HCT116 (cell line): ENCODE measurements at places on chromosomes 5 and 9.

DNA sequence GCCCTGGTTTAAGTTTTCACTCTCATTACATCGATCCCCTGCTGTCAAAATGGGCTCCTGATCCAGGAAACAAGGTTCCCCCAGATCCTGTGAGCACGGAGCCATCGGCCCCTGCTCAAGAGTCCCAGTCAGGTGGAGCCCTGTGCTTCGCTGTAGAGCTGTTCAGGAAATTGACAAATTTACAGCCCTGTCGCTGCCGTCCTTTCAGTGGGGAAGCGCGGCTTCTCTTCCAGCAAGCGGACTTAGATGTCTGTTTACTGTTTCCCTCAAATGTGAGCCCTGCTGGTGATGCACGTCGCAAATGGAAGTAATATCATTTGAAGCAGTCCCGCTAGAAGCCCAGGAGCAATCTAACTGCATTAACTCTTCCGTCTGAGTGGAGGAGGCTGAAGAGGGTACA is 760.9 kb upstream of the WWC1 start:
- DNase-seq = no peak

DNA sequence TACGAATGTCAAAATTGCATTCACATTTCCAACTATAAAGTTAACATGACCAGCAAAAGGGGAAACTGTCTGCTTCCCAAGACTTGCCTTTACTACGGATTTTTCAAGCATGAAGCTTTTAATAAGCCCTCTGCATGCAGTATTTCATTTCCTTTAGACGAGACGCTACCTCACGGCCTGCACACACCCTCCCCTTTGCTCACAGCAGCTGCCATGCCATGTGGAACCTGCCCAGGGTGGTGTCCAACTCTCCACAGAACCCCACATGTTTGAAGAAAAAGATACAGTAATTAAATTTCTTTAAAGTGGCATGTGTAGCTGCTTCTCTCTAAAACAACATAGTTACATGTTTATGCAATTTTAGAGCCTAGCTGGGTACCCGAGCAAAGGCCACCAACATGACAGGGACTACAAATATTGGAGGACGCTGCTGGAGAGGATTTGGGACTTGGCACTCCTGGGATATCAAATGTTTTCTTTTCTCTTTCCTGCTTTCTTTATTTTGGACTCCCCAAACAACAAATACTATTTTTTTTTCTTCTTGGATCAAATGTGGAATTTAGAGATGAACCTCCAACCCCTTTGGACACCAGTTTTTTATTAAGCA is 256.9 kb upstream of the PCSK5 start:
- no peak for DNase-seq

DNA sequence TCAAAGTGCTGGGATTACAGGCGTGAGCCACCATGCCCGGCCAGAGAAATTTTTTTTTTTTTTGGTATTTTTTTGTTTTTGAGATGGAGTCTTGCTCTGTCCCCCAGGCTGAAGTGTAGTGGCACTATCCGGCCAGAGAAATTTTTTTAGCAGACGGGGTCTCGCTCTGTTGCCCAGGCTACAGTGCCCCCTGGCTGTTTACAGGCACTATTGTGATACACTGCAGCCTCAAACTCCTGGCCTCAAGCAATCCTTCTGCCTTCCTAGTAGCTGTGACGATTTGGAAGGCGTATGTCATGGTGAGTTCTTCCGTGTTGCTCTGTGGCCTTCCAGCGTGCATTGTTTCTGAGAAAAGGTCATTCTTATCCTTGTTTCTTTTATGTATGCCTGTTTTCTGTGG is 47.5 kb downstream of the CNOT6 start:
- DNase-seq = no peak

DNA sequence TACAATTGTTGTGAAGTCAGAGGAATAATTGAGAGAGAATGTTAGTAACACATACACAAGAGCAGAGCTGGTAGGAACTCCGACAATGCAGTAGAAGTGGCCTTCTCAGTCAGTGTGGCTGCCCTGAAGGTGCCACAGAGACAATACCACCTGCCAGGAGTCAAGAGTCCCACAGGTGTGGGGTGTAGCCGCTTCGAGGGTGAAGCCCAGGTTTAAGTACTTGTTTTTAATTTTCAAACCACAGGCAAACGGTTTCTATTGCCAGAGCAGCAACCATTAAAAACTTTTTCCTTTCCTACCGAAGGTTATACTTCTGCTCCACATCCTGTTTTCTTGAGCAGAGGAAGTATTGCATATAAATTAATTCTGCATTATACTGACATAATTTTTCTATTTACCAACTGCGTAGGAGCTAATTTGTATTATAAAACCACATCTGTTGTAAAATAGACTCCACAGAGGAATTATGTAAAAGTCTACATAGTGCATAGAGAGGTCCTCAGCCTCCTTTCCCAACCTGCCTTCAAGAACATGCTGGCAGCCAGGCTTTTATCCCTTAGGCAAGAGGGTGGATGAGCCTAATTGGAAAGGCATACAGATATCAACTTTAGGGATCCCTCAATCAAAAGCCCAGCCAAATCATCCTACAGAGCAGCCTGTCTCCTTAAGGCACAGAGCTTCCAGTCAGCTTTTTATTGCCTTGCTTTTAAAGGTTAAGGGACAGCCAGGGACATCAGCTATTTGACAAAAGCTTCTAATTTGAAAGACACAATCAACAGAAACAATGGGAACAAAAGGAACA is 12.9 kb upstream of the ACTBL2 start:
- DNase-seq = no peak

DNA sequence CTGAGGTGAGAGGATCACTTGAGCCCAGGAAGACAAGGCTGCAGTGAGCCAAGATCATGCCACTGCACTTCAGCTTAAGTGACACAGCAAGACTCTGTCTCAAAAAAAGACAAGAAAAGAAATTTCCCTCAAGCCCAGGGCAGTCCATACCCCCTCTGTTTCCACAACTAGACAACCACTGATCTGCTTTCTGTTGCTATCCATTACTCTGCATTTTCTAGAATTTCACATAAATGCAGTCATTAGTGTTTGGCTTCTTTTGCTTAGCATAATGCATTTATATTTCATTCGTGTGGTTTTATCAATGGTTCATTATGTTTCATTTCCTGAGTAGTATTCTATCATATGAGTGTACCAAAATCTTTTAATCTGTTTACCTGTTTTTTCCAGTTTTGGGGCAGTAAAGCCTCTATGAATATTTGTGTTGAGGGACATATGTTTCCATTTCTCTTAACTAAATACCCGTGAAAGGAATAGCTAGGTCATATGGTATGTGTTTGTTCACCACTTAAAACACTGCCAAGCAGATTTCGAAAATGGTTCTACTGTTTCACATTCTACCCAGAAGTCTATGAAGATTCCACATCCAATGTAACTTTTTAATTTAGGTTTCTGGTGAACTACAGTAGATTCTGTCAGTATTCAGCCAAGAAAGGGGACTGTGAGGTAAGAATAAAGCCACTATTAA is 271.8 kb downstream of the ZNF608 start:
- no peak for DNase-seq

- no peak for DNase-seq
Measured at GRCh38 chr5:173448856-173449255, 120.6 kb upstream of the STC2 start.

DNA sequence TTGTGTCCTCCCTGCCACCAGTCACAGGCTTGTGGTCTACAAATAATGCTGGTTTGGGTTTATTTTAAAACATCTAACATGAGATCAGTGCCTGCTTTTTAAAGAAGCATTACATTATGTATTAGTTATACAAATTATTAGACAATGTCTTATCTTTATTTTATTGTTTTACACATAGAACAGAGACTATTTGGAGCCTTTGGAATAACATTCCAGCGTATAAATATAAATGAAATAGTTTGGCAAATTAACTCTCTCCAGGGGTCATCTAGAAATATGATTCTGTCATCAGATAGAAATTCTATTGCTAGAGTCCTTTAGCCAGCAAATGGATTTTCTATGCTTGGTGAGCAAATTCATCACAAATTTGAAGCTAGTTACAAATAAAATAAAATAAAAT is 22.4 kb downstream of the MAP1B start:
- DNase-seq = no peak

GRCh38 chr9:68981789-68982188 is 32.1 kb downstream of the PRKACG start:
- no peak for DNase-seq

DNA sequence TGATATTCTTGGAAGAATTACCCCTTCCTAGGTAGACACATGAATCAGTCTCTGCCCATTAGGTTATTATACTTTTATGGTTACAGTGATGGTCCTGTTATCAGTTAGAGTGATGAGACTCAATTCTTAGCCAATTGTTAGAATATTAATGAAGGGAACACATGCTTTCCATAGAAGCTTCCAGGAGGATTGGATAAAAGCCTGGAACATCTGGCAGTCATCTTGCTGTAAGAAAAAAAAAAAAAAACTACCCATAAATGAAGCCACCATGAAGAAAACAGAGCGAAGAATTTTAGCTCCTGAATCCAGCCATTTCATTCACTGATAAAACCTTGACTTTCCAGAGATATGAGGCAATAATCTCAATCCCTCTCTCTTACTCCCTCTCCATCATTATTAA is 262.5 kb upstream of the GRIN3A start:
- no peak for DNase-seq

- DNase-seq = no peak
Measured at GRCh38 chr5:82307451-82307850, 29.3 kb upstream of the RPS23 start.

DNA sequence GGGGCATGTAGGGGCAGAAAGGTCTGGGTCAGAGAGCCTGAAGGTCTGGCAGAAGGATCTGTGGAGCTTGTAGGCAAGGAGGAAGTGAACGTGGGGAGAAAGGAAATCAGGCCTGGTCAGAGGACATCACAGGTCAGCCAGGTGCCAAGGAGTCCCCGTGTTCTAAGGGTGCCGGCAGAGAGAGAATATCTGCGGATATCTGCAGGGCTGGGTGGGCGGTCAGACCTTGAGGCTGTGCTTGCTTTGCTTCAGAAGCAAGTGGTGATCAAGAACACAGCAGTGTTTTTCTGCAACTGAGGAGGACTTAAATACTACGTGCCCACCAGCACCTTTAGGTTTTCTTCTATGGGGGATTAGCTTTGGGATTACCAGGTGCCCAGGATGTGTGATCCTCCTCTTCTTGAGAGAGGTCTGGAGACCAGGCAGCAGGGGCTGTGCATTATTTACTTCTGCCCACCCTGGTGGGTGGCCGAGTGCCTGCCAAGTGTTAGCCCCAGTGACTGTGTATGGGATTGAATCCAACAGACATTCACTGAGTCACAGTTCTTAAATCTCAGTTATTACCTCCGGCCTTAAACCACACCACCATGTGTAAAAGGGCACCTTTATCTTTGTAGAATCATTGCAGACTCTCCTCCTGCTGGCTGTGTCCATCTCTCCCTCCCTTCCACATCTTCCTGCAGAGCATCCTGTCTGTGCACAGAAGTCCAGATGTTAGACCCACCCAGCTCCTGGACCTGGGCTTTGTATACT is 12.5 kb upstream of the SHB start:
- DNase-seq = no peak

- DNase-seq = no peak
Measured at GRCh38 chr9:79286992-79287707, 284.6 kb upstream of the TLE4 start.

- DNase-seq = no peak
Measured at GRCh38 chr5:23132231-23132630, 279.1 kb upstream of the CDH12 start.

DNA sequence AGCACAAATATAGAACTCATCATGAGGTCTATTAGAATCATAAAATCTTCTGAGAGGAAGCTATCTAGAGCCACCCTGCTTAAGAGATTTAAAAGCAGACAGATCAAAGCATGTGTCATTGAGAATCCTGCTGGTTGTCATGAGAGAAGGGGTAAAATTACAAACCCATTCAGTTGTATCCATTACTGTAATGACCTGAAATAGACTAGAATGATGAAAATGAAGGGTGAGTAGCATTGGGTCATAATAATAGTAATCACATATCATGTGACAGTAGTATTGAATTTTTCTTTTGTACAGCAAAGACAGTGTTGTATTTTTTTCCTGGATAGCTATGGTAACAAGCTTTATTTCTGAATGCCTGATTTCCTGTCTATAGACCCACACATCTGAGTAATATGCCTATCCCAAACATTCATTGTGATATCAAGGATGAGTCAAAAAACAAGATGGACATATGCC is 149.0 kb downstream of the PDE4D start:
- no peak for DNase-seq

- no peak for DNase-seq
Measured at GRCh38 chr5:114319821-114320220, 42.0 kb upstream of the KCNN2 start.

DNA sequence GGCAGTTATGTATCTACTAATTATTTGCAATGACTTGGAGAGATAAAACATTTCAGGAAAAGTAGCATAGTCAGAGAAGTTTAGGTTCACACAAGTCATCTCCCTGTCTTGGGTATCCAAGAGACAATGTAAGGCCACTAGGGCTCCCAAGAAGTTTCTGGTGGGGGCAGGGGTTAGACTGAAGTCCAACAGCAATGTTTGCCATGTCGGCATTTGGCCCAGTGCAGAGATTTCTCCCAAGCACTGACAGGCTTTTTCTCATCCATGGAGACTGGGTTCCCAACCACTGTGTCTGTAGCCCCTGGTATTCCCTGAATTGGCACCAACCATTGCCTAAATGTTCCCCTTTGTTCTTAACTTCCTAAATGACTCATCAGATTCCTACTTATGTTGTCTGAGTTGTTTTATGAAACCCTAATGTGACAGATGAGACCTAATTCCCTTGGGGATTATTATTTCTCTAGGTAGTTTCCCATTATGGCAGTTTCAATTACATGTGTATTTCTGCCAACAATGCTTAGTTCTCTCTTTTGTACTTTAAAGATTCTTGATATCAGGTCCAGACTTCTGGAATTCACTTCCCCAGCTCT is 103.6 kb upstream of the EGFLAM start:
- DNase-seq = no peak

DNA sequence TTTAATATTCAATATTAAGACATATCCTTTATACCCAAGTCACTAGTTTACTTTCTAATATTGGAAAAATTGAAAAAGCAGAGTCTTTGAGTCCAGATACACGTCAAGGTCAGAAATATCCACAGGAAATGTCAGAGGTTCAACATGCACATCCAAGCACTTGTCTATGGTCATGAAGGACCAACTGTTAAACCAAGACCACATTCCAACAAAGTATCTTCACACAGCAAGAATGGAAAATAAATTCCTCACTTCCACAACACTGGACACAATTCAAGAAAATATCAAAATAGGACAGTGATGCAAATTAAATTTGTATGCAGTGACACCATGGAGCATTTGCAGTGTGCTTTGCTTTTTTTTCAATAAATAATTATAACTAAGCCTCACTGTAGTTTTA is 142.5 kb downstream of the GABRB2 start:
- DNase-seq = no peak

DNA sequence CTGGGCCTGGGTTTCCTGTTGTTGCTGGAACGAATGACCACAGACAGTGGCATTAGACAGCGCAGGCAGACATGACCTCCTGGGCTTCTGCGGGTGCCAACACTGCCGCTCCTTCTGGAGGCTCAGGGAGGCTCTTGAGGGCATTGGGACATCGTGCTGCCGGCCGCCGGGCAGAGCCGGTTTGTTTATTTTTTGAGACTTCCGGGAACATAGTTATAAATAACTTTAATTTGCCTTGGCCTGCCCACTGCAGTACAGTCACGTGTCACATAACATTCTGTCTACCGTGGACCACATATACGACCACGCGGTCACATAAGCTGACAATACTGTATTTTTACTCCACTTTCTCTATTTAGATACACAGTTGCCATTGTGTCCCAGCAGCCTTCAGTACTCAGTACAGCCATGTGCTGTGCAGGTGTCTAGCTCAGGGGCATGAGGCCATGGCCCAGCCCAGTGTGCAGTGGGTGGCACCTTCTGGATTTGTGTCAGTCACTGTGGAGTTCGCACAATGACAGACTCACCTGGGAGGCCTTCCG is 8.2 kb upstream of the TOR4A start:
- no peak for DNase-seq

- DNase-seq = no peak
Measured at GRCh38 chr5:139474890-139475791, 4.3 kb downstream of the SMIM33 start.
